ENCODE measurements at places on chromosomes 7 and 10.

- no peak for DNase-seq
Measured at GRCh38 chr7:39588416-39588815, 22.2 kb downstream of the YAE1 start.

DNA sequence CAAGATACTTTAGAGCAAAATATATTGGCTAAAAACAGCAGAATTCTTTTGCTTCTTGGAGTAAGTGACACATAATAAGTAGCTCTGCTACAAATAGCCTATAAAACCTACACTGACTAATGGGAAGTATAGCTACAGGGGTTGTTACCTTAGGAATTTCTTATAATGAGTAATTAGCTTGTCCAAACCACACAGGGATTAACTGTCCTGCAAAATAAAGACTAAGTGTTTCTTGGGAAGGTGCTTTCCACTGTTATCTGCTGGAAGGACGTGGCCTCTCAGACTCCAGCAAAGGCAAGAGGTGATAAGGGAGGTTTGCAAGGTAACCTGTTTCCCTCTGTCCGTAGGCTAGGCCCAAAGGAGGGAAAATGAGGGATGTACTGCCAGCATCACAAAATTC is 302.4 kb downstream of the DOCK4 start:
- DNase-seq: no peak

DNA sequence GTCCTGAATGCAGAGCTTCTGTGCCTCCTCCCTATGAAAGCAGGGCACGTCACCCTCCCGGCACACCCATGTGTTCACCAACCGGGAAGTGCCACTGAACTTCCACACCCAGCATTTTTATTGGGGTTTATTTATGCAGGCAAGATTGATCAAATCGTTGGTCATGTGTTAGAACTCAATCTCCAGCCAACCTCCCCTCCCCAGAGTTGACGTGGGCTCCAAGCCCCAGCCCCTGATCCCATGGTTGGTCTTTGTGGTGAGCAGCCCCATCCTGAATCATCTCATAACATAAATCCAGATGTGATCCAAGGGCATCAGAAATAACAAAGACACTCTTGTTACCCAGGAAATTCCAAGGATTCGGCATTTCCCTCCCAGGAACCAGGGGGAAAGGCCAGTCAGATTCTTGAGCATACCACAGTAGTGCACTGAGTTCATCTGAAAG is 151.2 kb downstream of the TPST1 start:
- DNase-seq: no peak

DNA sequence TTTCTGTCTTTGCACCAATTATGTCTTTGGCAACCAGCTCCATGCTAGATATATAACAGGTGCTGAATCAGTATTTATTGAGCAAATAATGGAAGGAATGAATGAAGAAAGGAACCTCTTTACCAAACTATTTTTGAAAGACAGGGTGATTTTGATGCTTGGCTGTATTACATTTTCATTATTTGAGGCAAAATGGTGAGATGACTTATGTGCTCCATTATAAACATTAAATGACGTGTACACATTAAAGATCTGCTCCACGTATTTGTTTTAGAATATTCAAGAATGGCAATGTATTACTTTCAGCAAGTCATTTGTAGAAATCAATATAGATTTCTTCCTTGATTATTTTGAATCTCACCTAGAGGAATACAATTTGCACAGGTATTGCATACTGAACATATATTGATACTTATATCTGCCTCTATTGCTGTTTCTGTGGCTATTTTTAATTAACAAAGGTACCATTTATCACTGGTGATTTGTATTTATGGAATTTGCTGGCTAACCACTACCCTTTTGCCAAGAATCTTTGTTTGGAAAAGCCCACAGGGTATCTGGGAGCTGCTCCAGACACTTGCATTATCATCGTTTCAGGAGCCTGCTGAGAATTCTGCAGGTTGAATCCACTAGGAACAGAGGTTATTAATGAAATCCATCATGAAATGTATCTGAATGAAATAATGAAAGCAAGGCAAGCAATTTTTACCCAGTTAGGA is 92.2 kb downstream of the SEMA3C start:
- no peak for DNase-seq

DNA sequence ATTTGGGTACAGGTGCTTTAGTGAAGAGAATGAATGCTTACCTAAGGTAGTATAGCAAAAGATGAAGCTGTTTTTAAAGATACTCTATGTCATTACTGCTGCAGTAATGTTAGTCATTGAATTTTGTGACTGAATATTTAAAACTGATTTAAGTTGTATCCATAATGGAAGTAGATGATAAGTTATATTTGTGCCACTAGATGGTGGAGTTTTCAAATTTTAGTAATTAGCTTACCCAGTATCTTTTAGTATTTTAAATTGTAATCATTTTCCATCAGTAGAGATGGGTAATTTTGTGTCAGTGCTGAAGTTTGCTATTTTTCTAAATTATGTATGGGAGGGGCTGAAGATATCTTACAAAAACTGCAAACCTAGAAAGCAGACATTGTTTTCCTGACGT is 25.2 kb downstream of the HBP1 start:
- DNase-seq: no peak

GRCh38 chr7:1893036-1893435 is 223.0 kb downstream of the ELFN1 start:
- no peak for DNase-seq

DNA sequence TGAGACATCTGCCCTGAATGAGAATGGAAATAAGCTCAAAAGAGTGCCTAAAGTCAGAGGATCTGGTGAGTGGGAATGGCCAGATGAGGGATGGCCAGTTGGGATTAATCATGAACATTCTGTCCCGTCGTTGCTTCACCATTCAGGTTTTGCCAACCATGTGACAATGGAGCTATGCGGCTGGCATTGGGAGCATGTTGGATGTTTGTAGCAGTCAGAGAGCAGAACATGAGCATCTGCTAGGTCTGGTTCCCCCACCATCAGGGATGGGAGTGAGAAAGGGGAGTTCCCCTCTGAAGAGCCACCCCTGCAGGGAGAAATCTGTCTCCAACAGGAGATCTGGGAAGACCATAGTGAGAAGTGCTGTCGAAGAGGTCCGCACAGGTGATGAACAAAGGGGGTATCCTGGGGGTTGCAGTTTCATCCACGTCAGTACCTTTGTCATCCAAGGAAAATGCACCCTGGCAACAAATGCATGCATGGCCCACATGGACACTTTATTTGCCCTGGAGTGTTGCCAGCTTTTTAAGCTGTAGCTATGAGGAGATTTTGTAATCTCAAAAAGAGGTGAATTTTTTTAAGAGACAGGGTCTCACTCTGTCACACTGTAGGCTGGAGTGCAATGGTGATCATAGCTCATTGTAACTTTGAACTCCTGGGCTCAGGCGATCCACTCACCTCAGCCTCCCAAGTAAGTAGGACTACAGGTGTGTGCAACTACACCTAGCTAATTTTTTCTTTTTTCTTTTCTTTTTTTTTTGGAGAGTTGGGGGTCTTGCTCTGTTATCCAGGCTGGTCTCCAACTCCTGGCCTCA is 190.2 kb downstream of the CAMK1D start:
- no peak for DNase-seq

GRCh38 chr10:46518028-46518725 is 38.3 kb downstream of the GPRIN2 start:
- DNase-seq: no peak

- DNase-seq: no peak
Measured at GRCh38 chr10:58104351-58104751, 163.3 kb downstream of the IPMK start.

GRCh38 chr7:106629516-106629915 is 31.4 kb downstream of the CCDC71L start:
- no peak for DNase-seq

DNA sequence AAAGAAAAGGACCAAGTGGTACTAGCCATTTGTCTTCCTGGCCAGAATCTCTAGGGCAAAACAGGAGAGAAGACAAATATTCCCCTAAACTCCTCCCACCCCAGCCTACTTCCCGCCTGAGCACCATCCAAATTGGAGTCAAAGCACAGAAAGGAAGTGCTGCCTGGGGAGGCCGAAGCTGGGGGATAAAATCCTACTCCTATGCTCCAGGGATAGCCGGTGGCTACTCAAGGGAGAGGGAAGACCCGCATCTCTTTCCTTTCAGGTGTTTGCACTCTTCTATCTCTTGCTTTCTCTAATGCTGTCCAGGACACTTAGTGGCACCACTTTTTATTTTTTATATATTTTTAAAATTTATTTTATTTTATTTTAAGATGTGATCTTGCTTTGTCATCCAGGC is 7.1 kb upstream of the DUSP5 start:
- no peak for DNase-seq

- peak; percentile 75 for DNase-seq
Measured at GRCh38 chr10:3761021-3761686, 23.9 kb downstream of the KLF6 start.

- peak; percentile 19 for DNase-seq
Measured at GRCh38 chr7:116499168-116500077, at the start of gene CAV2. TSS of gene CAV2 (plus strand) at chr7:116499738. CDS start at chr7:116499782, 44 bp downstream.

DNA sequence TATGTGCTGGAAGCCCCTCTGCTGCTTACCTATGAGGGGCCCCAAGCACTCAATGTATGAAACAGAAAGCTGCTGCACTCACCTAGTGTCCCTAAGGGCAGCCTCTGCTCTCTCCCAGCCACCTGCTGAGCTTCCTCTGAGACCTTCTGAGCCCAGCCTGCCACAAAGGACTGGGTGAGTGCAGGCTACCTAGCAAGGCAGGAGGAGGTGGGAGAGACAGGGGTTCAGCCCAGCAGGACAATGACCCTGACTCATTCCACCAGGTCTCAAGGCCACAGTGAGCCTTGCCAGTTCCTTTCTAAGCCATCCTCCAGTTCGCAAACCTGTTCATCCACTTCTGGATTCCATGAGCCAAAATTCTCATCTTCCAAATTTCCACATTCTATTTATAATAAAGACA is 16.3 kb downstream of the VOPP1 start:
- no peak for DNase-seq

Data from GM06990 (cell line).